ENCODE measurements at places on chromosomes 4 and X. TPM values are rescaled to one million over a fixed set of nuclear protein-coding genes. Genes with fewer than 3 reads are reported as not detected.

The TKTL2 gene
- not detected for total RNA-seq

The ZCCHC12 gene
- not detected for total RNA-seq

The ARHGAP24 gene
- 17.1 TPM for total RNA-seq

The ARHGAP6 gene
- 15.3 TPM for total RNA-seq

The MAGEA11 gene
- total RNA-seq, result not detected

The UGT8 gene
- total RNA-seq, result not detected

The SPIN4 gene
- 4.4 TPM for total RNA-seq

The SH3TC1 gene
- total RNA-seq, result 2.2 TPM

The JAKMIP1 gene
- total RNA-seq, result not detected

The KIAA0232 gene
- total RNA-seq, result 15.8 TPM

The MTTP gene
- total RNA-seq, result 0.08 TPM

The PAGE2B gene
- not detected for total RNA-seq

The S100G gene
- total RNA-seq, result not detected

The SEC24D gene
- total RNA-seq, result 114 TPM

The PNMA5 gene
- total RNA-seq, result not detected

The CDX4 gene
- total RNA-seq, result not detected

The USP26 gene
- total RNA-seq, result not detected

The CXCR3 gene
- total RNA-seq, result not detected

The BMPR1B gene
- 1.0 TPM for total RNA-seq

The F8A3 gene
- total RNA-seq, result 2.2 TPM

The ADH1A gene
- not detected for total RNA-seq

The FGFR3 gene
- total RNA-seq, result 0.88 TPM

The MAPK10 gene
- 1.4 TPM for total RNA-seq

The NLGN3 gene
- 3.1 TPM for total RNA-seq

The HS3ST1 gene
- 0.40 TPM for total RNA-seq

The CENPVL1 gene
- total RNA-seq, result not detected

The STOX2 gene
- 14.1 TPM for total RNA-seq
